HCT116 (cell line): ENCODE measurements at places on chromosomes 2 and 18.

- peaks cover 21% of the 10 kb centered on the region for H3K36me3 ChIP-seq
- no peak overlapping the region for H3K4me3 ChIP-seq
- no peaks in the 10 kb centered on the region for H3K4me1 ChIP-seq
These were observed 42.1 kb downstream of the FARSB start for GRCh38 chr2:222613715-222614331.

- peaks cover 4% of the 10 kb centered on the region; the same call in 1 of the 2 replicates for H3K4me1 ChIP-seq
- no peaks in the 10 kb centered on the region for H3K36me3 ChIP-seq
- H3K4me3 ChIP-seq = no peak overlapping the region
- no peak for DNase-seq
These were observed 81.9 kb upstream of the CHRNA1 start for GRCh38 chr2:174846218-174846617.

GRCh38 chr2:150607390-150607811, 119.9 kb upstream of the RND3 start:
- H3K27me3 ChIP-seq = no peaks in the 10 kb centered on the region
- H3K4me1 ChIP-seq = no peaks in the 10 kb centered on the region
- no peaks in the 10 kb centered on the region for H3K36me3 ChIP-seq
- no peak for DNase-seq

DNA sequence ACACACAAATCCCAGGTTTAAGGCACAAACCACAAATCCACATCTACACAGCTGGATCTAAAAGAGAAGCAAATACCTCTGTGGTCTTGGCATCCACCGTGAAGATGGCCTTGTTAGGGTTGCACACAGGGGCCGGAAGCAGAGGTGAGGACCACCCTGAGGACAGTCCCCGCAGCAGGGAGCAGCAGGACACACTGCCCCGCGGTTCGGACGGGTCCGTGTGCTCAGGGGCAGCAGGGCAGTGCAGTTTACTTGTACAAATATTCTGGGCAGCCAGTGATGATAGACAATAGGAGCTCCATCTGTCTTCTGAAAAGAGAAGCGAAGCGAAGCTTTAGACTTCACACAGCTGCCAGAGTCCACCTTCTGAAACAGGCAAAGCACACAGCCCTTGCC, 8.8 kb downstream of the PASK start:
- DNase-seq = no peak
- no peak overlapping the region for H3K4me3 ChIP-seq
- H3K27me3 ChIP-seq = no peaks in the 10 kb centered on the region
- no peaks in the 10 kb centered on the region for H3K4me1 ChIP-seq

DNA sequence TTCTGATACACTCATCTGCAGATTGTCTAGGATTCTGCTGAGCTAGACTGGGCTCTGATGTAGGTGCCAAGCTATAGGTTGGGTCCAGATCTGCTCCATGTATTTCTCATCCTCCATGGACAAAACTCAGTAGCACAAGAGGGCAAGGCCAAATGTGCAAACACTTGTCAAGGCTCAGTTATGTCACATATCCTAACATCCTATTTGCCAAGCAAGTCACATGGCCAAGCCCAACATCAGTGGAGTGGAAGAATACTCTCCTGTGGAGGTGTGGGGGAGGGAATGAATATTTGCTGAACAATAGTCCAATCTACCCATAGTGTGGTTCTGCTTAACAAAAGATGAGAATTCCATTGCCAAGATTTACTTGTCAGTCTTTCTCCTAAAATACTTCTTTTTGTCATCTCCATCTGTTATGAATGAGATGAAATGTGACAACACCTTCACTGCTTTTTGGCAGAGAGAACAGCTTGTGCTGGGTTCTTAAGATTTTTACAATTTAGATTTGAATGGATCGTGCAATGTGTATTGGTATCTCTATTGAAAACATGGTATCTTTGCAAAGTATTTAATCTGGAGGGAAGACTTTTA, 89.9 kb downstream of the OXER1 start:
- H3K4me3 ChIP-seq = no peak overlapping the region
- no peaks in the 10 kb centered on the region for H3K27me3 ChIP-seq

DNA sequence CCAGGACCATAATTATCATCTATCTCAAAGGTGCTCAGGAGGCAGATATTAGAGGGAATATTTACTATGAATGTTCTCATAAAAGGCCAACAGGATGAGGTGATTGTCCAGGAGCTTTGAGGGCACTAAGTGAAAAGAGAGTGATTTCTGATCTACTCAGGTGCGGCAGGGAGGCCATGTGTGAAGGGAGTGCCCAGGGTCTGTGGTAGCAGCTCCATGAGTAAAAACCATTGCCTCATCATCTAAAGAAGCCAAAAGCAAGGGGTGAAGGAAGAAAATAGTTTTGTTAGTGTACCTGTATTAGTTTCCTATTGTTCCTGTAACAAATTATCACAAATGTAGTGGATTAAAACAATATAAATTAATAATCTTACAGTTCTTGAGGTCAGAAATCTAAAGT, 22.5 kb downstream of the RND3 start:
- no peak overlapping the region for H3K27ac ChIP-seq
- H3K27me3 ChIP-seq = no peaks in the 10 kb centered on the region
- no peak for DNase-seq
- no peak overlapping the region for H3K4me3 ChIP-seq
- peaks cover 11% of the 10 kb centered on the region; the same call in 1 of the 2 replicates for H3K36me3 ChIP-seq

DNA sequence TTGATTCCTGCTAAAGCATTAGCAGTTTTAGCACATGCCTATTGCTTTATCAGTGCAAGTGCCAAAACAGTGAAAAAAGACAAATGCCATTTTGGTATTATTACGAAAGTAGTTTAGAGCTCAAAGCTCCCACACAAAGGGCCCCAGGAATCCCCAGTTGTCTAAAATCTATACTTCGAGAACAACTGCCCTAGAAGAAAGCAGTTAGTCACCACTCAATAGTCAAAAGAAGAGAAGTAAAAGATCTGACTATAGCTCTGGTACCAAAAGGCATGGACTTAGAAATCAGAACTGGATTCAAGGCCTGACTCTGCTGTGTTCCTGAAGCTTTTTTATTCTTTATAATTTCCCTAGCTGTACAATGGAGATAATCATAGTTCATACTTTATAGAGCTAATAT, 21.8 kb downstream of the SCN3A start:
- no peak overlapping the region for H3K27ac ChIP-seq
- no peaks in the 10 kb centered on the region for H3K36me3 ChIP-seq
- no peak for DNase-seq

- H3K4me1 ChIP-seq = no peaks in the 10 kb centered on the region
- H3K4me3 ChIP-seq = no peak overlapping the region
- no peak for DNase-seq
- no peaks in the 10 kb centered on the region for H3K36me3 ChIP-seq
These were observed 254.3 kb downstream of the RBM43 start for GRCh38 chr2:151007365-151007764.

GRCh38 chr2:71832388-71832787, 315.3 kb downstream of the CYP26B1 start:
- DNase-seq = no peak
- H3K36me3 ChIP-seq = no peaks in the 10 kb centered on the region
- no peaks in the 10 kb centered on the region for H3K27me3 ChIP-seq
- peaks cover 20% of the 10 kb centered on the region for H3K4me1 ChIP-seq
